ENCODE measurements at places on chromosomes 6 and 20.

DNA sequence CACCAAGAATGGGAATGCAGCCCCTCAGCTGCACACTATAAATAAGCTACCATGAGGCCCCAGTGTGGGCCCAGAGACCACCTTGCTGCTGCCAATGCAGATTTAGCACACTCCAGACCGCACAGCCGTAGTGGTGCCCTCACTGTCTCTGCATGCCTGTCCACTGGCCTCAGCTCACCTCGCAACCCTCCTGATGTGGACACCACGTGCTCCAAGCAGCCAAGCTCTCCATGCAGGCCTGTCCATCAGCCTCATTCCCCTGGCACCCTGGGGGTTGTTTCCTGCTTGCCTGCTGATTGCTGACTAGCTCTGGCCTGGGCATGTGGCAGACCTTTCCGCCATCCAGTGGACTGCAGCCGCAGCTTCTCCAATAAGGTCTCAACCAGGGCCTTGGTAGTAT lies 36.2 kb downstream of the ZBTB9 start:
- no peak for DNase-seq

GRCh38 chr6:5199702-5200101 lies 61.0 kb downstream of the LYRM4 start:
- no peak for DNase-seq

GRCh38 chr20:6496874-6497273 lies 270.6 kb upstream of the BMP2 start:
- DNase-seq: no peak

DNA sequence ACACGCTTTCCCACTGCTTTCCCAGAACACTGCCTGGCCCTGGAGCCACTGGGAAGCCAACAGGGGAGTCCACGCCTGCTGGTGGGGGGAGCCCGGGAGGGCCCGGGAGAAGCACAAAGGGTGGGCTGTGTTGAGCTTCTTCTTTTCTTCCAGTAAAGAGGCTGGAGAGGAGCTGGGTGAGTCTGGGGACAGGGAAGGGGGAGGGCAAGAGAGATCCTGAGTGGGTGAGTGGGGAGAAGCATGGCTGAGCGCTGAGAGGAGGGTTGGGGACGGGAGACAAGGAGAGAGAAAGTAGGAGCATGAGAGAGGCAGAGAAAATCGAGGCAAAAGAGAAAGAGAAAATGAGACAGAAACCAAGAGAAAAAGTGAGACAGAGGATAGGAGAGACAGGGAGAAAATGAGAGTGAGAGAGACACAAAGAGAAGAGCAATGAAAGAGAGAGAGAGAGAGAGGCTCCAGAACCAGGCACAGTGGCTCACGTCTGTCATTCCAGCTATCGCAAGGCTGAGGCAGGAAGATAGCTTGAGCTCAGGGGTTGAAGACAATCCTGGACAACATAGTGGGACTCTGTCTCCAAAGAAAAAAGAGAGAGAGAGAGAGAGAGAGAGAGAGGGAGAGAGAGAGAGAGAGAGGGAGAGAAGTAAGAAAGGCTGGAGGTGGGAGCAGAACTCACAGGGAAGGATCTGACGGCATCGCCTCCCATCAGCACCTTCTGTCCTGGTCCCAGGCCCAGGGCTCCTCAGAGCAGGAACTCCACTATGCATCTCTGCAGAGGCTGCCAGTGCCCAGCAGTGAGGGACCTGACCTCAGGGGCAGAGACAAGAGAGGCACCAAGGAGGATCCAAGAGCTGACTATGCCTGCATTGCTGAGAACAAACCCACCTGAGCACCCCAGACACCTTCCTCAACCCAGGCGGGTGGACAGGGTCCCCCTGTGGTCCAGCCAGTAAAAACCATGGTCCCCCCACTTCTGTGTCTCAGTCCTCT lies 2.0 kb downstream of the LST1 start:
- DNase-seq: no peak

GRCh38 chr20:37350649-37351574 lies 5.0 kb downstream of the SRC start:
- no peak for DNase-seq

- no peak for DNase-seq
These were observed 134.1 kb downstream of the CCDC170 start for GRCh38 chr6:151627689-151628444.

- DNase-seq: no peak
These were observed 2.8 kb upstream of the VSX1 start for GRCh38 chr20:25084626-25085187.

GRCh38 chr20:48808382-48809034 lies 19.3 kb downstream of the PREX1 start:
- no peak for DNase-seq

- DNase-seq: no peak
These were observed 5.2 kb downstream of the UNC93A start for GRCh38 chr6:167296293-167296690.

- no peak for DNase-seq
These were observed 125.6 kb downstream of the FIG4 start for GRCh38 chr6:109816452-109817374.

DNA sequence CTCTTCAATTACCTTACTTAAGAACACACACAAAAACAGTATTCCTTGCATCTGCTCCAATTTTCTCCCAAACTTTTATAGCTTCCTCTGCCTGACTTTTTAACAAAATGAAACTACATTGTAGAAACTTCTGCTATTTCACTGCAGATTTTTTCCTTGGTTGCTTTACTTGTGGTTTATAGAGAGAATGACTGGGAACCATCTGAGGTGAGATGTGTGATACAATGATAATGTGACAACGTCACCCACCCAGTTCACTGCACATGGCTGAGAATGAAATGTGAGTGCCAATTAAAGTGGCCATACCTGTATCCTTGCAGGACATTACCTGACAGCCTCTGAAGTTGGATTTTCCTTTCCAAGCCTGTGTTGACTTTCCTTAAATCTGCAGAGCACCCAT lies 258.4 kb downstream of the CD83 start:
- DNase-seq: no peak

DNA sequence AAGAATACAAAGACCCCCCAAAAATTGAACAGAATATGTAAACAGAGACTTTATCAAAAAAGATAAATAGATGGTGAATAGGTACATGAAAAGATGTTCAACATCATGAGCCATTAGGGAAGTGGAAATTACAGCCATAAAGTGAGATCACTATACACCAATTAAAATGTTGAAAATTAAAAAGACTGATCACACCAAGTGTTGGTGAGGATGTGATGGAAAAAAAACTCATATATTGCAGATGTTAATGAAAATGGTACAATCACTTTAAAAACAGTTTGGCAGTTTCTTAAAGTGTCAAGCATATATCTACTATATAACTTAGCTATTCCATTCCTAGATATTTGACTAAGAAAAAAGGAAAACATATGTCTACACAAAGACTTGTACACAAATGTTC lies 280.5 kb downstream of the DHX35 start:
- no peak for DNase-seq

DNA sequence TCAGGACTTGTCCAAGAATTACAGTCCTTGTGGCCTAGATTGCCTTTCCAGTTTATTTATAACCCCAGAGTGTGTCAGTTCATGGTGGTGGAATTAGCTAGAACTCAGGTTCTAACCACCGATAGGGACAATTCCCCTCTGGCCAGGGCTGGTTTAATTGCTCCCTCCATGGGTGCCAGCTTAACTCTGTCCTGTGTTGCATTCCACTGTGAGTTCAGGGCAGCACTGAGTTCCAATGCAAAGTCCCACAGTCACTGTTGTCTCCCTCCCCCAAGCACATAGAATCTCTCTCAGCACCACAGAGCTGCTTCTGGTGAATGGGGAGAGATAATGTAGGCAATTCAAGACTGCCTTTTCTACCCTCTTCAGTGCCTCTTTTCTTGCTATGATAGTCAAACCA lies 82.5 kb upstream of the TNFRSF21 start:
- DNase-seq: no peak

DNA sequence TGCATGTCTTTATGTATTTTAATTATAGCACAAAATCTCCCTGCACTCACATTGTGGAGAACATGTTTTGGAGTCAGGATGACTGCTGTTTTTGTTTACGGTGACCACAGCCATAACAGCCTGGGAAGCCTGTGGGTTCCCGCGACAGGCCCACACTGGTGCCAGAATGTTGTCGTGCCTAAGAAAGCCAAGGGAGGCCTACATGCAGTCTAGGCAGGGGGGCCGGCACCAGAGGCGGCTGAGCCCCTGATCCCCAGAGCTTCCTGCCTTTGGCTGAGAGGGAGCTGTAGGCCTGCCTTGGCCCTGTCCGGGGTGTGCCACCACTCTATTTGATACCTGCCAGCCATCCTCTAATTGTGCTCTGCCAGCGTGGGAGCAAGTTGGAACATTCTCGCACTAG lies 46.7 kb downstream of the TBC1D7 start:
- no peak for DNase-seq

DNA sequence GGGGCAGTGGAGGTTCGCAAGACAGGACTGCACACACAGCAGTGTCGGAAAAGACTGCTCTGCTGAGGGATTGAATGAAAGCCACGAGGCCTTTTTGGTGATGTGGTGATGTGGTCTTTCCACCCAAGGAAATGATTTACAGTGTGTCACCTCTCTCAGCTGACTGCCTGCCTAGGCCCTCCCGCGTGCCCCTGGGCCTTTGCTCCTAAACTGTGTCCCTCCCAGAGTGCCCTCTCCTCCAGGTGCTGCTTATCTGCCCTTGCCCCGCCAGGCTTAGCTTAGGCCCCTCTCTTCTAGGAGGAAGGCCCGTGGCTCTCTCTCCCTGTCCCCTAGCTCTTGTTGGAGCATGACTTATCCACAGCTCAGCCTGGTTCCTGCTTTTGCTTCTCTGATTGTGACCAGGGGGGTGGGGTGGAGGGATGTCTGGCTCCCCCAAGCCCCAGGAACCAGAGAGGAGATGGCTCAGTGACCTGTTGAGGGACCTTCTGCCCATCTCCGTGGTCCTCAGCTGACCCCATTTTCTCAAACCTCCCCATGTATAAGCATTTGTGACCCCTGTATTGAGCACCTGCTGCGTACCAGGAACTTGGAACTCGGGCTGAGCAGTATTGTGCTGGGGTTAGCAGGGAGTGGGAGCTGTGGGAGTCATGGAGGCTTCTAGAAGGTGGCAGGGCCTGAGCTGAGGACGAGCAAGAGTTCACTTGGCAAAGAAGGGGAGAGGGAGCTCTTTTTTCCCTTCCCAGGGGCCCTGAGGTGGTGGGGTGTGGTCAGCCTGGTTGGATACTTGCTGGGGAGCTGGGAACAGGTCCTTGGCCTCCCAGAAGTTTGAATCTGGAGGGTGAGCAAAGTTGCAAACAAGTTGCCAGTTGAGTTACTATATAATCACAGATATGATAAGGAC lies 2.2 kb downstream of the SRC start:
- no peak for DNase-seq

DNA sequence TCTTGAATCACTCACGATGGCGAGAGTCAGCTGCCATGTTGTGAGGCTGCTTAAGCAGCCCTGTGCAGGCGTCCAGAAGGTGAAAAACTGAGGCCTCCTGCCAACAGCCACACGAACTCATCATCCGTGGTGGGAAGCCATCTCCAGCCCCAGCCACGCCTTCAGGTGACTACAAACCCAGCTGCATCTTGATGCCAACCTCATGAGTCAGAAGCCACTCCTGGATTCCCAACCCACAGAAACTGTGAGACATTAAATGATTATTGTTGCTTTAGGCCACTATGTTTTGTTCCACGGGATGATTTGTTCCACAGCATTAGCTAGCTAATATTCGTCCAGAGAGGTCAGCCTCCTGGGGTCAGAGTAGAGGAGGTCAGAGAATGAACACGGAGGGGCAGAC lies 80.5 kb downstream of the SNX5 start:
- no peak for DNase-seq

DNA sequence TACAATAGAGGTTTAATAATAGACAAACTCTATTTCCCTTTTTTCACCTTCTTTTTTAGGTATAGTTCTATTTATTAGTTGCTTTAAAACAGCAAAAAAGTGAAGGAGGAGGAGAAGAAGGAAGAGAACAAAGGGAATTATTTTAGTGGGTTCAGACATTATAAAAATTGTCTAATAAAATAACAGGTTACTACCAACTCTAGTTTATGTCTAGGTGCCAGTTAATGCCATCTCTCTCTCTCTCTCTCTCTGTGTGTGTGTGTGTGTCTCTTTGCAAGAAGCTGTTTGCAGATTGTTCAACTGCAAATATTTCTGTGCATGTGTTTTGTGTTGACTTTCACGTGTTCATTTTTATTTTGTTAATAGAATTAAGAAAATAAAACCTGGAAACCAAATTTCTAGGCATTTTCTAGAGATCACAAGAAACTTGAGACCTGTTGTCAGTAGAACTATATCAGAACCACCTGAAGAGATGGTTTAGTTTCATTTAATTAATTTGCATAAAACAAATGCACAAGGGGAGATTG lies 313.5 kb upstream of the SGK1 start:
- DNase-seq: no peak

DNA sequence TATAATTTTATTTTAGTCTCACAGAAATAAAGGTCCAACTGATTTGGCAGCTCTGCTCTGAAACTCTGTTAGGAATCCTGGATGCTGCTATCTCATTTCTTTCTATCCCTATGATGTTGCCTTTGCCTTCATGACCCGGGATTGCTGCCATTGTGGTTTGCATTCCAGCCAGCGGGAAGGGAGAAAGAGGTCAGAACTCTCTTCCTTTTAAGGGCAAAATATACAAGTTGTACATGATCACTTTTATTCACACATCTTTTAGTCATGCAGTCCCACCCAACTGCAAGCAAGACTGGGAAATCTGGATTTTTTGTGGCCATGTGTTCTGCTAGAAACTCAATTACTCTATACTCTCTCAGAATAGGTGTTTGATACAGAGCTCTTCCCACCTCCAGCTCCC lies 263.1 kb upstream of the ZFP64 start:
- DNase-seq: no peak

DNA sequence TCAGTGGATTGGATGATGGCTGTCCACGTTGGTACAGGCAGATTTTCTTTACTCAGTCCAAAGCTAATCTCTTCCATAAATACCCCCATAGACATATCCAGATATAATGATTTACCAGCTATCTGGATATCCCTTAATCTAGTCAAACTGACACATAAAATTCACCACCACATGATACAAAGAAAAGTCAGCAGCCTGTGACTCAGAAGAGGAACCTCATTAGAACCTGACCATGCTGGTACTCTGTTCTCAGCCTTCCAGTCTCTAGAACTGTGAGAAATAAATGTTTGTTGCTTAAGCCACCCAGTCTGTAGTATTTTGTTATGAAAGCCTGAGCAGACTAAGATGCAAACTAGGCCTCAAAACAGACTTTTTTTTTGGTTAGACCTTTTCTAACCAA lies 431.3 kb upstream of the RNF217 start:
- DNase-seq: no peak

GRCh38 chr6:6317825-6318733 lies 2.4 kb downstream of the F13A1 start:
- no peak for DNase-seq

GRCh38 chr6:39923861-39924260 lies 10.4 kb downstream of the MOCS1 start:
- no peak for DNase-seq

GRCh38 chr20:21262812-21263211 lies 40.3 kb upstream of the XRN2 start:
- DNase-seq: no peak

GRCh38 chr20:50837532-50838321 lies 42.9 kb downstream of the BCAS4 start:
- no peak for DNase-seq

- DNase-seq: peak; percentile 3
These were observed 319.6 kb downstream of the FARS2 start for GRCh38 chr6:5580736-5581581.

- DNase-seq: no peak
These were observed 8.9 kb downstream of the ESF1 start for GRCh38 chr20:13775867-13776266.

- DNase-seq: no peak
These were observed 39.8 kb upstream of the MYL9 start for GRCh38 chr20:36501367-36502006.

GRCh38 chr6:42978487-42978838 lies 518 bp downstream of the PEX6 start:
- DNase-seq: no peak

GRCh38 chr6:81785377-81785776 lies 32.9 kb upstream of the TENT5A start:
- DNase-seq: no peak
